NCI-H69 (cell line): ENCODE measurements at places on chromosomes 12 and 14.

DNA sequence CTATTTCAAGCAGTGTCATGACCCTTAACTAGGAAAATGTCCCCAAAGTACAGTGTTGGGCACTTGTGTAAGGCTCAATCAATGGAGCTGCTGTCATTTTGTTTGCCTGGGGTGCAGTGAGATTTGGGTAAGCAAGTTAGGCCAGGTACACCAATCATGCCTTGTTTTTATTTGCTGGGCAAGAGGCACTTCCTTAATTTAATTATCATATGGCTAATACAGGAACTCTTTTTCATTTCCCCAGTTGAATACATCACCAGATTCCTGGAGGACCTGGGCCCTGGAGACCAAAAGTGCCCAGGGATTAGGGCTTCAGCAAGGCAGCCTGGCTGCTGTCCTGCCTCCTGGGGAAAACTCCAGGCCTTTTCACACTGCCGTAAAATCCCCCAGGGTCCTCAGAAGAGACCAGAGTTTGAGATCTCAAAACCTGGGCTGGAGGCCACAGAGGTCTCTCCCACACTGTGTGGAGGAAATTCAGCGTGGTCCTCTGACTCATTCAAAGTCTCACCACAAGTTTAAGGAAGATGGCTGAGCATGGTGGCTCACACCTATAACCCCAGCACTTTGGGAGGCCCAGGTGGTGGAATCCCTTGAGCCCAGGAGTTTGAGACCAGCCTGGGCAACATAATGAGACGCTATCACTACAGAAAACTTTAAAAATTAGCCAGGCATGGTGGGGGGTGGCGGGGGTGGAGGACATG, 28.4 kb upstream of the FOXN3 start:
- DNase-seq: no peak

DNA sequence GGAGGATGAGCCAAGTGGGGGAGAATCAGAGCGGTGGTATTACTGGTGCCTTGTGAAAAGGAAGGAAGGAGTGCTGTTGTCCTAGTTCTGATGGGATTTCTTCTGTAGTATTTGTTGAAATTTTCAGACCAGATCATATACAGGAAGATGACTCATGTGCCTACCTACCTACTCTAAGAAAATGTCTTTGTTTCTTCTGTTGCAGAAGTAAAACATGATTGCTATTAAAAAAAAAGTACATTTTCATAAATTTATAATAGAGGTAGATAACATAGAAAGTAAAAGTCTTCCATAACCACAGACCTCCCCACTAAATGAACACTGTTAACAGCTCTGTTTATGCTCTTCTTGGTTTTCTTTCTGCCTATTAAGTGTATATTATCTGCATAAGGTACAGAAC, 26.9 kb downstream of the SAMD4A start:
- DNase-seq: no peak

DNA sequence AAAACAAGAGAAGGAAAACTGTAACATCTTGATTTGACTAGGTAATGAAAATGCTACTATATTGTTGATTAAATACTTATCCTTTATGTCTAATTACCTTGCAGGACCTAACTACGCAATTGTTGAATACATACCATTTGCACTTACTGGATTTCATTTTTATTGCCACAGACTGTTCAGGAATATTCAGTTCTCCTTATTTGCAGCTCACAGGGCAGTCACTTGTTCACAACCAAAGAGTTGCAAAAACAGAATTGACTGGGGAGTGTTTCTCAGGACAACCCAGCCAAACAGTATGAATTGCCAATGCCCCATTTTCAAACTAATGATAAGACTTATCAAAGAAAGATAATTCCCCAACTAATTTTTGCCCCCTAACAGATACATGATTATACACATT, 49.4 kb downstream of the CIT start:
- no peak for DNase-seq

DNA sequence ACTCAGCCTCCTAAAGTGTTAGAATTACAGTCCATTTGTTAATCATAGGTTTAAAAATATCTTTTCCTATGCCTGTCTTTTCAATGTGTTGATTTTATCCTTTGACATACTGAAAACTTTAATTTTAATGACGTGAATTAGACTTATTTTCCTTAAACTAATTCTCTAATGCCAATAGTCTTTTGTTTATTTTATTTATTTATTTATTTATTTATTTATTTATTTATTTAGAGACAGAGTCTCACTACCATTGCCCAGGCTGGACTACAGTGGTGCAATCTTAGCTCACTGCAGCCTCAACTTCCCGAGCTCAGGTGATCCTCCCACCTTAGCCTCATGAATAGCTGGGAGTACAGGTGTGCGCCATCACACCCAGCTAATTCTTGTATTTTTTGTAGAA, 694.5 kb downstream of the TRHDE start:
- no peak for DNase-seq

DNA sequence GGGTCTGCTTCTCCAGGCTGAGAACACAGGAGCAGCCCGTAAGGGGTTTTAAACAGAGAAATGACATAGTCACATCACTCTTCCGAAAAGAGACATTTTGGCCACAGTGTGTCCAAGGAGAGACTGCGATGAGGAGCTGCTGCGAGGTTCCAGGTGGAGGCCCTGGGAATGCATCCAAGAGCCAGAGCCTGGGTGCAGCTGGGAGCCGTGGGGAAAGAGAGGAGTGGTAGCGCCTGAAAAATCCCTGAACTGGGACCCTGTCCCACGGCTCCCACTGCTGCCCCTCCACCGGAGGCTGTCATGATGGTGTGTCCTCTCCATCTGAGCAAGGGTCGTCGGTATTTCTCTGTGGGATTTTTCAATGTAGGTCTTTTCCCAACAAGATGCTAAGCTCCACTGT, 146.9 kb downstream of the BCL11B start:
- DNase-seq: no peak

DNA sequence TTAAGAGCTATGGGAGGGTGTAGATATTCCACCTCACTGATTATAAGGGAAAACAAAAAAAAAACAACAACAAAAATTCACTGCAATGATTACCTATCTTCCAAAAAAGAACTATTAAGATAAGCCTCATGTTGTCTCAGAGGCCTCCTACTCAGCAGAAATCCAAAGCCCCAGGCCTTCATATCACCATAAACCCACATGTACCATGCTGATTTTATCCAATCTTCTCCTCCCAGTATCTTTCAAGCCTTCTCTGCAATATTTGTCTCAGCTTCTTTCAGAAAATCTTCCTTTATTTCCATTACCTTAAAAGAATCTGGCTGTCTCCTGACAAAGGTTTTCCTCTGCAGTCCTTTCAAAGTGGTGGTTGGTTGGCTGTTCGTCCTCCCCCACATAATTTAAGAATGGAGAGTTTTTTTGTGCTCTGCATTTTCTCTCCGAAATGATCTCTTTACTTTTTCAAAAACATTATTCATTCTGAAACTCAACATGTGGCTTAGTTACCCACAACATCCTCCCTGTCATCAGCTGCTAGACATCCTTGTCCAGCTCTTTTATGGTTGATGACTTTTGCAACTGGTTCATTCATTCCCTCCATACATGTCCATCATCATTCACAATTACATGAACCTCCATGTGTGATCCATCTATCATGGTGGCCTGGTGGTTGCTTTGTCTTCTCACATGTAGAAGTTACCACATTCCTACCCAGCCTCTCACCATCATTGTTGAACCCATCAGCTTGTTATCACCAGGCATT, 2.9 kb upstream of the EPYC start:
- no peak for DNase-seq

DNA sequence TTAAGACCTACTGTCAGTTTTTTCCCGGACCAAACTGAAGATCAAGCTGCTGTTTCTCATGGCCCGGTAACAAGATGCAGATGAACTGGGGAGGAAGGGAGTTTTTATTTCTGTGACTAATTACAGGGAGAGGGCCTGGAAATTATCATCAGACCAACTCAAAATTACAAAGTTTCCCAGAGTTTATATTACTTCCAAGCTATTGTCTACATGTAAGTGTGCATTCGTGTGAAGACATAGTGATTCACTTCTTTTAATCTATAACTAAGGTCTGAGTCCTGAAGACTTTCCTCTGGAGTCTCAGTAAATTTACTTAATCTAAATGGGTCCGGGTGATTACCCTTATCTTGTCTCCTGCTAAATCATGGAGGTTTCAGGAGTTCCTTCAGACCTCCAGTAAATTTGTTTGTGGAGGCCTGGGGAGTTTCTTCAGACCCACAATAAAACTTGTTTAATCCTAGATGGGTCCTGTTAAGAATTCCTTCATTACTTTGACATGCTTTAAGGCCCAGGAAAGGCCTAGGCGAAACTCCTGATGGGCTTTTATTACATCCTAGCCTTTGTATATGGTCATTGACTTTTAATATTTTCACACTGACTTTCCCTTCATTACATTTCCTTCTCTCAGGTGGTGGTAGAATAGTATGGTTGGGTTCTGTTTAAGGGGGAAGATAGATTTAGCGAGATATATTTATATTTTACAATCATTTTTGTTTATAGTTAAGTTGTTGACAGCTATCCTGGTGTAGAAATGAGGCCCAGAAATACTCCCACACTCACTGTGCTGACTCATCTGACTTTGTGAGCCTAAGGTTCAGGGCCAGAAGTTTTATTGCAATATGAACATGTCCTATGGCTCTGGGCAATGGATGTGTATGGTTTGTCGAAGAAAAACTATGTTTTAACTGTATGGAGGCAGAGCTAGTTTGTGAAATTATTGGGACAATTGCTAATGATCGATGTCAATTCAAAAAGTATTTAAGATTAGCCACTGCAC, 627.0 kb upstream of the FBXO33 start:
- DNase-seq: no peak
